AG08396 (cell line): ENCODE measurements at places on chromosomes 2 and 18.

DNA sequence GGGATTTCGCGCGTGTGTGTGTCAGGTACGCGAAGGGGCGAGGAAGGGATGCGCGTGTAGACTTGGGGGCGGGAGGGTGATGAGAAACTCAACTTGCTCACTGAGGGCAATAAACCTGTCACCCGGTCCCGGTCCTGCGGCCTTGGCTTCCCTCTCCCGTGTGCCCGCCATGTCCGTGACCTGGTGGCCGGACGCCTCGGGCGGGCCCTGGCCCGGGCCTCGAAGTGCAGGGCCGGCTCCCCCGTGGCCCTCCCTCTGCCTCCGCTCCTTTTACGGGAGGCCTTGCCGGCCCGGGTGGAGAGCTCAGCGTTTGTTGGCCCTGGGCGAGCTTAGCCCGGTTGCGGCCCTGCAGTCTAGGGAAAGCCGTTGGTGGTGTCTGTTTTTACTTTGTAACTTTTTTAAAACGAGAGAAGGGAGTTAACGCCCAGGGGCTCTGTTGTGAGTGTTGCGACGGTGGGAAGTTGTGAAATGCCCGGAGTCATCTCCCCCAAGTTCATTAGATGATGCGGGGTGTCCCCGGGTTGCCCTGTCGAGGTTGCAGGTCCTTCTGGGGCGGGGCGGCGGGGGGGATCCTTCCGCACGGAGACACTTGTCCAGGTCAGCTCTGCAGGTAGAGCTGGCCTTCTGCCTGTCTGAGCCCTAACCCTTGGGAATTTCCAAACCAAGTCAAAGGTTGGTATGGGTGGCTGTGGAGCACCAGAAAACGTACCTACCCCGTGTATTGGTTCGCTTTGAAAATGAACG is 883 bp downstream of the SMCHD1 start:
- peak; percentile 47 for DNase-seq

DNA sequence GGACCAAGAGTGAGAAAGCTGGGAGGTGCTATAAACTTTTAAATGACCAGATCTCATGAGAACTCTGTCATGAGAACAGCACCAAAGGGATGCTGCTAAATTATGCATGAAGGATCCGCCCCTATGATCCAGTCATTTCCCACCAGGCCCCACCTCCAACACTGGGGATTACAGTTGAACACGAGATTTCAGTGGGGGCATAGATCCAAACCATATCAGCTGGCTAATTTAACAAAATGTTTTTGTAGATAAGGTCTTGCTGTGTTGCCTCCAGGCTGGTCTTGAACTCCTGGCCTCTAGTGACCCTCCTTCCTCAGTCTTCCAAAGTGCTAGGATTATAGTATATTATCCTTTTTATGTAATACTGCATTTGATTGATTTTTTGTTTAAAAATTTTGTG is 56.0 kb downstream of the NBEAL1 start:
- no peak for DNase-seq

DNA sequence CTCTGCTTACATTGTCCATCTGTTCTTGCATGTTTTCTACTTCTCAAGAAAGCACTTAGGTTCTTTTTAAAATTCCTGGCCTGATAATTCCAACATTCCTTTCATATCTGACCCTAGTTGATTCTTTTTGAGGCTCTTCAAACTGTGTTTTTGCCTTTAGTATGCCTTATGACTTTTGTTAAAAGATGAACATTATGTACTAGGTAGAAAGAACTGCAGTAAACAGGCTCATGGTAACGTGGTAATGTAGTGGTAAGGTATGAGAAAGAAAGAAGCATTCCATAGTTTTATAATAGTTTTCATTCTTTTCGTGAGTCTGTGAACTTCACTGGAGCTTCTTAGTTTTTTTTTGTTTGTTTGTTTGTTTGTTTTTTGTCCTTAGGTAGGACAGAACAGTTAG is 306.4 kb downstream of the MBD2 start:
- no peak for DNase-seq

DNA sequence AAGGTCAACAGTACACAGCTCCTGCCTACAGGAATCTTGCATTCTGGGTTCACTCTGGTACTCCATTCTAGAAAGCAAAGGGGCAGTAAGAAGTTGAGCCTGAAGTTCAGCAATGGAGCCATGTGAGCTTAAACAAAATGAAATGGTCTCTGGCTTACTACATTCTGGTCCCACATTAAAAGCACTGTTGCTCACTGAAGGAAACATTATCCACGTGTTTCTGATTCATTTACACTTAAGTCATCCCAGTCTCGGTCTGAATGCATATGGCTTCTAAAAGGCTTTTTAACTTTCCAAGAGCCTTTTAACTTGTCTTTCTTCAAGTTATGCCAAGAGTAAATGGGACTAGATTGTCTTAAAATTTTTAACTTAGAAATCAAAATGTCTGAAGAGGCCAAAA is 177.8 kb downstream of the LNPK start:
- DNase-seq, result no peak

DNA sequence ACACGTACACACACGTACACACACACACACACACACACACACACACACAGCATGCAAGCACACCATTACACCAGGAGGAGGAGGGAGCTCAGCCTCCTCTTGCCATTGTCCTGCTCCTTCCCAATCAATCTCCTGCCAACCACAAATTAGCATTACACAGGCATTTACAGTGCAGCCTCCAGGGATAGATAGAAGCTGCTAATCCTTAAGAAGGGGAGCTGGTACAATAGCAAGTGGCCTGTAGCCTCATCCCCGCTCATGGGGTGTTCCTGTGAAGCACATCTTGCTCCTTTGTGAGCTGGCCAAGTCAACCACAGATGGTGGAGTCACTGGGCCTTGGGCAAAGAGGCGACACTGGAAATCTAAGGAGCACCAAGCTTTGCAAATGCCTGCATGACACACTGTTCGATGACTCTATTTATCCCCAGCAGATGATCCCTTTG is 110.3 kb upstream of the PKDCC start:
- DNase-seq, result no peak

GRCh38 chr2:27762951-27763906 is 8.3 kb upstream of the MRPL33 start:
- no peak for DNase-seq

- no peak for DNase-seq
Observed at GRCh38 chr2:29260142-29260772, 145.0 kb downstream of the CLIP4 start.

DNA sequence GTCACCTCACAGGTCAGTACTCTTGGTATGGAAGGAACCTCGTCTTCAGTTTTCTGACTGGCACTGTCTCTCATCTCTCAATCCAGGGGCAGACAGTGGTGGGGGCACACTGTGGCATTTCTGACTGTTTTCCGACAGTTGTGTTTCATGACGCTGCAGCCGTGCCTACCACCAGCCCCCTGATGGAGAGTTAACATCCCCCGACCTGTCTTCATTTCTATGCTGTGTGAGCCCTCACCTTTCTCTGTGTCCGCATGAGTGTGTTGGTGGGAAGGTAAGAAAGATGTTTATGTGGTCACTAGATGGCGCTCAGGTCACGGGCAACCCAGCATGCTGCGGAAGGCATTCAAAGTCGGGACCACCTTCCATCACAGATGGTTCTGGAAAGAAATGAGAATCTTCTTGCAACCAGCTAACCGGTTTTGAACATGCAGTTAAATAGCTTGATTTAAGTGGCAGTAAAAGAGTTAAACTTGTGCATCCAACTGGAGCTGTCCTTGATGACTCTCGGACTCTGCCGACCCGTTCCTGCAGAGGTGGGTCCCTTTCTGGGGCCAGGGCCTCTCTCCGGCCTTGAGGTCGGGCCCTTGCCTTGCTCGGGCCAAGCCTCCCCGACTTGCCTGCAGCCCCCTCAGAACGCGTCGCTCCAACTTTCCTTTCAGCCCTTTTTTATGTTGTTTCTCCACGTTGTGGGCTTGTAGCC is 92.4 kb downstream of the DYSF start:
- DNase-seq, result peak; percentile 79

GRCh38 chr2:21924640-21925285 is 801.0 kb downstream of the TDRD15 start:
- no peak for DNase-seq

DNA sequence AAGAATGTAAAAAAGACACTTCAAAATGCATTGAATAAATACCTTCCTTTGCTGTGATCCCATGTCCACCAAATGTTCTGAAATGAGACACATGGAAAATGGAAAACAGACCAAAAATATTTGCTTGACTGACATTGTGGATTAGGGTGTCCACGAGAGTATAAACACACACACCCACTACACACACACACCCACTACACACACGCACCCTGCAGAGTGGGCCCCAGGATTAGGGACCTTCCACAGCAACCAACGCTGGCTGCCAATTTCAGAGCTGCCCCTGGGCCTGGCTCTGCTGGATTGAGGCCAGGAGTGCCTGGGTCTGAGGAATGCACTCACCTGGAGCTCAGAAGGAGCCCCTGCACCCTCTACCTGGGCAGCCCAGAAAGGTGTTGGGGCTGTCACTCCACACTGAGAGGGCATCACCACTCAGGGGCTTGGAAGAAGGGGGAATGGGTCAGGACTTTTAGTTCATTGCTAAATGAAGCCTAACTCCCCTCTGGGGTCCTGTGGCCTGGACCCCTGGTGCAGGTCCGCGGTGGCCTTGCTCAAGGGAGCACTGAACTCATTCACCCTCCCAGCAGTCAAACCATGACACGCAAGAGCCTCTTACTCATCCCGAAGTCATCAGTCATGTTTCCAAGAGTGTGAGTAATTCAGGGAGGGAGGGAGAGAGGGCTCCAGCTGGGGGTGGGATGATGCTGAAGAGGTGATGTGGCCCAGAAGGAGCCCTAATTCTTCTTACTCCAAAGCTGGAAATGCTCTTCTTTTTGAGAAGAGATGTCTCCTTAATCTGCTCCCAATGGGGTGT is 50.2 kb upstream of the PLB1 start:
- peak; percentile 89 for DNase-seq

DNA sequence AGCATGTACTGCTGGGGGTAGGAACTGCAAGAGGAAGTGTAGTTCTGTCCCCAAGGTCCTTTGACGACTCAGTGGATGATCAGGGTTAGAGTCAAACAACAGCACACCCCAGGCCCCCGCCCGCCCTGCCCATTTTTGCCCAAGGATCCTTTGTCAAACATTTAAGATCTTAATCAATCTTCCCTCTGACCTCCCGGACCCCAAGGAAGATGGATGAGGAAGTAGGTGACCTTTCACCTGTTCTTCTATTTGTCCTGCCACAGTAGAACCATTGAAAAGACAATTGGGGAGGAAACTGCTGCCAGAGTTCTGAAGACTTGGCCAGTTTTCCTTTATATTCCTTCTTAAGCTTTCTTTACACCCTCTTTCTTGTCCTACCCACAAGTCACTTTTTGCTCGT is 12.1 kb downstream of the EPHA4 start:
- no peak for DNase-seq

- DNase-seq, result no peak
Observed at GRCh38 chr2:239496700-239497099, 95.9 kb upstream of the HDAC4 start.

DNA sequence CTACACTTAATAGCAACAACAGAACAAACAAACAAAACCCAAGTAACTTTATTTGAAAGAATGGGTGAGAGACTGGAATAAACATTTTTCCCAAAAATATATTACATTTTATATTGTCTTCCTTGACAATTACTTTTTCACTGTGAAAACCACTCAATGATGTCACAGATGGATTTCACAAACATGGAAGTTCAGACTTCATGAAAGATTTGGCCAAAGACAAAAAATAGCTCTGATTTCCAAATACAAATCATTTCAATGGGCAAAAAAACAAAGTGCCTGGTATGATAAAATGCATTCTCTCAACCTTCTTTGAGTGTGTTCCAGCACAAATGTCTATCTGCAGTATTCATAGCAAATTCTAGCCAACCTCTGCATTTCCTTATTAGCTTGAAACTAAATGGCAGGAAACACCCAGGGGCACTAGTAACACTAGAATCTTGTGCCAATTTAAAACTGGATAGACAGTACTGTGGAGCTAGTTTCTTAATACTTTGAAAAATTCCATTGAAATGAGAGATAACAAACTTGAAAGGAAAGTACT is 28.5 kb upstream of the NAPG start:
- no peak for DNase-seq

- no peak for DNase-seq
Observed at GRCh38 chr2:831622-832021, 119.0 kb upstream of the SNTG2 start.

DNA sequence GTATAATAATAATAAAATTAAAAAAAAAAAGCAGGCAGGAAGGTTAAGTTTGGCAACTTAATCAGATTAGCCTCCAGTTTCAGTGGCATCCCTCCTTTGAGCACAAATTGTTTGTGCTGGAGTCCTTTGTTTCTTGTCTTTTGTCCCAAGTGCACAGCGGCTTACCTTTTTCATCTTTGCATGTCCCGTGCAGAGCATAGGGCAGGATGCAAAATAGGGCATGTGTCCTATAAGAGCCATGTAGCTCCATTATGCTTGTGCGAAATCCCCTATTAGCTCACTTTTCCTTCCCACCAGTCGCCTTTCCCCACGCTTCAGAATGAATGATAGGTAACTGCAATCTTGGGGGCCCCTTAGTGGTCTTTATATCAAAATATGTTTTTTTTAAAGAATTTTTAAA is 216.8 kb downstream of the TSN start:
- DNase-seq, result no peak

- no peak for DNase-seq
Observed at GRCh38 chr2:134406311-134406710, 152.4 kb downstream of the MGAT5 start.

DNA sequence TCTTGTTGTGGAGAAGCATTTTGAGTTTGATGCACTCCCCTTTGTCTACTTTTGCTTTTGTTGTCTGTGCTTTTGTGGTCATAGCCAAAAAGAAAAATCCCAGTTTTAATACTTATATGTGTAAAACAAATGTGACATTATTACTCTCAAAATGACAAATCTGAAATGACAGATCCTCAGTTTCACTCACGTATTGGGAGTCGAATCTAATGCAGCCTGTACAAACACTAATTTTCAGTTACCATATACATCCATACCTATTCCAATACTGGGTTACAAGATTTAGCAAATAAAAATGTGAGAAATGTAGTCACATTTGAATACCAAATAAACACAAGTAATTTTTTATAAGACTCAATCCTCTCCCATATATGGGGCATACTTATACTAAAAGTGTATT is 148.2 kb upstream of the ZNF516 start:
- DNase-seq, result no peak

- no peak for DNase-seq
Observed at GRCh38 chr2:239394346-239394945, 6.4 kb downstream of the HDAC4 start.

- no peak for DNase-seq
Observed at GRCh38 chr18:64175432-64175831, 26.5 kb upstream of the LINC00305 start.

DNA sequence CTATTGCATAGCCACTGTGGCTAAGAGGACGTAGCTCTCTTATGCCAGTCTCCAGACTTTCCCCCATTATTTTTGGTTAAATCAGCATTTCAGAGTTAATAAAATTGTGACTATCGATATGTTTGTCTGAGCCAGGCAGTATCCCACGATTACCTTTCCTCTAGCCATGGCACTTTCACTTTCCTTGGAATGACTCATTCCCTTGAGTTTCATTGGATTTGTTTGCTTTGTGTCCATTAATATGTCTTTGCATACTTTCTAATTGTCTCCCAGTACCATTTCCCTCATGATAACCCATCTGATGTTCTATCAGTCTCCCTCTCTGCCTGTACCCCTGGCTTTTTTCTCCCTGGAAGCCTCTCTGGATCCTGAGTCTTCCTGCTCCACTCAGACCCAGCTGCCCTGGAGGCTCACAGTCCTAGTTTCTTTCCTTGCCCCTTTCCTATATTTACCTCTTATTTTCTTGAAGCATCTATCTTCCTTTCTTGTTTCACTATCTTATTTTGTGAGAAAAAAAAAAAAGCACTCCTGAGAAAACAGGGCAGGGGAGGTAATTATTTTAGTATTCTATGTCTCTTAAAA is 126.1 kb downstream of the MTX2 start:
- DNase-seq, result no peak
